ENCODE measurements at places on chromosomes 4 and X.

DNA sequence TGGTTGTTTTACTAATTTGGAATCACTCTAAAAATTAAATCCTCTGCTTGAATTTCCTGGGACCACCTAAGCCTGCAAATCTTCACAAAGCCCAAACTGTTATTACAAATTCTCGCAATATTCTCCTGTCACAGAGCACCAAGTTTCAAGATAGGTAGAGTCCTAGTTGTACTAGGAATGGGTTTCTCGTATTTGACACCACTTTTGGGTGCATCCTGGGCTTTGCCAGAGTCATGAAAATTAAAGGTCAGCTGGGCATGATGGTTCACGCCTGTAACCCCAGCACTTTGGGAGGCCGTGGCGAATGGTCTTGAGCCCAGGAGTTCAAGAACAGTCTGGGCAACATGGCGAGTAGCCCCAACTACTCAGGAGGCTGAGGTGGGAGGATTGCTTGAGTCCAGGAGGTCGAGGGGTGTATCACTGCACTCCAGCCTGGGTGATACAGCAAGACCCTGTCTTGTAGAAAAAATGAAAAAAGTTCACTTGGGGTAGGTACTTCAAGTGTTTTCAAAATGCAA lies 30.6 kb upstream of the MANBA start:
- no peak for DNase-seq

DNA sequence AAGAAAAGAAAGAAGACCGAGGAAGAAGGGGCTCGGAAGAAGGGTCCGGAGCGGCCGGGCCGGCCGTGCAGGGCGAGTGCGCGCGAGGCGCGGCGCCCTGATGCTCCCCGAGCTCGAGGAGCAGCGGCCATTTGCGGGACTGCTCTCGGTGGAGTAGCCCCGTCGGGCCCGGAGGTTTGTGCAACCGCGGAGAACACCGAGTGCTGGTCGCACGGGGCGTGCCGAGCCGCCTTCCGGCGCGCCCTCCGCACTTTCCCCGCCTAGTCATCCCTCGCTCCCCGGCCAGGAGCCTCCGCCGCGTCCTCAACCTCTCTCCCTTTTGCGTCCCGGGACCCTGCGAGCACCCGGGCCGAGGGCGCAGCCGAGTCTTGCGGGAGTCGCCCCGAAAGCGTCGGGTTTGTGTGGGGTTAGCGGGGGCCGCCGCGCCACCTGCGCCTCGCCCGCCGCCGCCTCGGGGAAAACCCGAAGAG lies 127.4 kb downstream of the LAS1L start:
- DNase-seq: no peak

- no peak for DNase-seq
Observed at GRCh38 chr4:109147135-109147534, 155.3 kb downstream of the COL25A1 start.

DNA sequence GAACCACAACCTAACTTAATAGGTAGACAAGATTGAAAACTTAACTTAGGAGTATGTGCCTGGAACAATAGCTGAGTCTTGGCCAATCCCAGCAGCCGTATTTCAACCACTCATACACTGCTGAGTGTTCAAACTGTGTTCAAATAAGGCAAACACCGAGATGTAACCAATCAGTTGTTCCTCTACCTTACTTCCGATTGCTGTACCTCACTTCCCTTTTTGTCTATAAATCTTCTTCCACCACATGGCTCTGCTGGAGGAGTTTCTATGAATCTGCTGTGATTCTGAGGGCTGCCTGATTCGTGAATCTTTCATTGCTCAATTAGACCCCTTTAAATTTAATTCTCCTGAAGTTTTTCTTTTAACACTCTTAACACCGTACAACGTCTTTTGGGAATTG lies 108.0 kb downstream of the ANAPC4 start:
- no peak for DNase-seq

GRCh38 chr4:19025031-19025430 lies 1003.5 kb upstream of the LCORL start:
- DNase-seq: no peak

DNA sequence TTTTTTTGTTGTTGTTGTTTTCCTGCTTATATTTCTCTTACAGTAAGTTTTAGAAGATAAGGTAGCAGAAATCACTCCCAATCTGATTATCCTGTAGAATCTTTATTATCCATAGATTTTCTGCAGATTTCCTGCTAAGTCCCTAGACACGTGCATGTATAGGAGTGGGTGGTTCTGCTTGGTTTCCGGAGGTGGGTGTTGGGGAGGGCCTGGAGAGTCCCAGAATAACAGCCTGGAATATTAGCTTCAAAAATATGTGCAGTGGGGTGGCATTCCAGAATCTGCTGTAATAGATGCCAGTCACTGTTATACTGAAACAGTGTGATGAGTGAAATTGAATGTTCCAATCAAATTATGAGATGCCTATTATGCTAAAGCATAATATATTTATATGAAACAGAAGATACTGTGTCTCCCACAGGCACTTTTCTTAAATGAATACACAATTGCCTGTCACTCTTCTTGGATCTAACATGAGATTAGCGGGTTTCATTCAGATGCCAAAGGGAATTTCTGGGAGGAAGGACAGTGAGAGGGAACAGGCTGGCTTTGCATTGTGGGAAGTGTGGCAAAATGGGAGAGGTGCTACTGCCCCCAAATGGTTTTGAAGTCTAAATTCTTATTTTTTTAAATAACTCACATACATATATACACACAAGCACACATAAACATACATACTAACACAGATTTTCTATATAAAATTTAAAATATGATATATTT lies 37.6 kb downstream of the C4orf50 start:
- DNase-seq: no peak
